Esophagus mucosa (tissue), 1 donor: ENCODE measurements at places on chromosomes 7 and 10. TPM values are rescaled to one million over a fixed set of nuclear protein-coding genes. Genes with fewer than 3 reads are reported as not detected.

GRCh38 chr10:17190602-17191001 lies 10.9 kb downstream of the TRDMT1 start:
- ATAC-seq = no peak

DNA sequence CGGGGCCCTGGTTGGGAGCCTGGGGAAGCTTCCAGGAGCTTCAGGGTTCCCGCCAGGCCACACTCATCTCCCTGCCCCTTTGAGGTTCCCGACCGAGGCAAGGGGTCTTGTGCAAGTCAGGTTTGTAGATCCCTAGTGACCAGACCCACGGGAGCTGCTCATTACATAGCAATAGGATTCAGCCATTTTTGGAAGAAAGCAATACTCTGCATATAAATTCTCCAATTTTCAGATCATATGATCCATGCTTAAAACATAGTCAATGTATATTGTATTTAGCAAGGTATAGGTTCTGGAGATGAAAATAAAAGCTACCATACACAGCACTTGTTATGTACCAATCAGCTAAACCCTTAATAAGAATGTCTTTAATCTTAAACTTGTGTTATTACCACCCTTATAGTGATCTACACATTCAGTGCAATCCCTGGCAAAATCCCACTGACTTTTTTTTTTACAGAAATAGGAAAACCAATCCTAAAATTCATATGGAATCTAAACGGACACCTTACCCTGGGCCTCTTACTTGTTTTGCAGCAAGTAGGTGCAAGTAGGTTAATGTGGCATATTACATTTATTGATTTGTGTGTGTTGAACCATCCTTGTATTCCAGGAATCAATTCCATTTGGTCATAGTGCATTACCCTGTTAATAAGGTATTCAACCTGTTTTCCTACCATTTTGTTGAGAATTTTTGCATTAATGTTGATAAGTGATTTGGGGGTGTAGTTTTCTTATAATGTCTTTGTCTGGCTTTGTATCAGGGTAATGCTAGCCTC lies 13.8 kb upstream of the FKBP9 start:
- no peak for ATAC-seq

DNA sequence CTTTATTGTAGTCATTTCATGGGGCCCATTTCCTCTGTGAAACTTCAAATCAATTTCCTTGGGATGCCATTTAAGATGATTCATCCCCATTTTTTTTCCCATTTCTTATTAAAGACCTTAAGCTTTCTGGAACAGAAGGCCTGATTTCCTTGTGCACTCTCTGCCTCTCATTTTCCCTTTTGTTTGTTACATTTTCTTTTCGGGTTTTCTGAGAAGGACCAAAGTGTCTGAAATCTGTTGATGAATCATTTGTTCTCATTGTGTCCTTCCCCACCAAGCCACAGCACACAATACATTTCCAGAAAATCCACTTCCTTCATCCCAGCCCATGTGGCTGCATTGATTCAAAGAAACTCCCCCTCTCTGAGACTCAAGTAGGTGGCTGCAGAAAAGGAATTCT lies 372.4 kb downstream of the SFMBT2 start:
- no peak for ATAC-seq

GRCh38 chr7:87960239-87960638 lies 26.2 kb downstream of the ADAM22 start:
- ATAC-seq = no peak

DNA sequence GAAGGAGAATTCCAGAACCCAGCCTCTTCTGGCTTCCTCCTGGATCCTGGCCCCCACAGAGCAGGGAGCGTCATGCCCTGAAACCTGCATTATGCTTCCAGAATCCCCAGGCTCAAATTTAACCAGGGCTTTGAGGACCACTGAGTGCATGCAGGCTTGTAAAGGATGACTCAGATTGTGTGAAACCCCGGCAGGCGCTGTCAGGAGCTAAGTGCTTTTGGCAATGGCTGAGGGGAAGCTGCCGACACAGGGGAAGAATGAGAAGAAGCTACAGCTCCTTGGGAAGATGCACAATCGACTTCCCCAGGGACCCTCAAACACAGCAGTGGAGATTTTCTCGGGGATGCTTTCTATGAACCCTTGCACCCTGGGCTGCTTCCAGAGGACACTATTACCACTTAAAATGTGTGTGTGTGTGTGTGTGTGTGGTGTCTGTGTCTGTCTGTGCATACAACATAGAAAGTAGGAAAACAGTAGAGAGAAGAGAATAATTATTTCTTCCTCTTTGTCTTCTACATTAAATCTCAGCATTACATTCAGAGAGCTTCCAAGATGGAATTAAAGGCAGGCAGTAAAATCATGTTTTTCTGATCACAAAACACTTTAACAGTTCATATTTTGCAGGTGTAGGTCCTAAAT lies 183.5 kb upstream of the INHBA start:
- no peak for ATAC-seq

SLC35G1 gene
- 1.8 TPM for total RNA-seq

- ATAC-seq = no peak
These were observed 80.3 kb downstream of the WDR11 start for GRCh38 chr10:120931423-120931822.

GRCh38 chr7:144818511-144818910 lies 17.3 kb downstream of the TPK1 start:
- ATAC-seq = peak; percentile 48

GRCh38 chr7:102814025-102814471 lies 65.2 kb downstream of the FAM185A start:
- ATAC-seq = no peak

DNA sequence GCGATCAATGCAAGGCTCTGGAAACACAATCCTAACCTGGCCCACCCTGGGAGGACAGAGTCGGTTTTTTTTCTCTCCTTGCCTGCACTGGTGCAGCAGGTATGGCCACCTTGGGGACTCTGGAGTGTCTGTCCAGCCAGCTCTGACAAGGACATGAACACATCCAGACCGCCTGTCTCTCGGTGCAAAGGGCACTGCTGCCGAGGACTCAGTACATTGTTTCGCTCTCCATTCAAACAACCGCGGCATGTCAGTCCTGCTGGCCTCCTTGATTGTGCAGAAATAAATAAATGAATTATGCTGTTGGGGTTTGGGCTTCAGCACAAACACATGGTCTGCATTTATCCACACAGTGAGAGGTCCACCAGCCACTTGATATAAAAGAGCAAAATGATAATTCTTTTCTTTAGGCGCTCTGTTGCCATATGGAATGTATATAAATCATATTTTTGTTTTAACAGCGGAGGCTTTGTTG lies 565.2 kb downstream of the KCNMA1 start:
- no peak for ATAC-seq

SMKR1 gene
- not detected for total RNA-seq

GRCh38 chr10:73591935-73592699 lies 975 bp upstream of the USP54 start:
- ATAC-seq = peak; percentile 71

DGKI gene
- total RNA-seq = 0.20 TPM

- no peak for ATAC-seq
These were observed 555.3 kb upstream of the CELF2 start for GRCh38 chr10:10462151-10462941.

GRCh38 chr7:142334236-142334635 lies 76.4 kb upstream of the PRSS58 start:
- no peak for ATAC-seq

- ATAC-seq = no peak
These were observed 13.2 kb upstream of the EN2 start for GRCh38 chr7:155444746-155445145.

DNA sequence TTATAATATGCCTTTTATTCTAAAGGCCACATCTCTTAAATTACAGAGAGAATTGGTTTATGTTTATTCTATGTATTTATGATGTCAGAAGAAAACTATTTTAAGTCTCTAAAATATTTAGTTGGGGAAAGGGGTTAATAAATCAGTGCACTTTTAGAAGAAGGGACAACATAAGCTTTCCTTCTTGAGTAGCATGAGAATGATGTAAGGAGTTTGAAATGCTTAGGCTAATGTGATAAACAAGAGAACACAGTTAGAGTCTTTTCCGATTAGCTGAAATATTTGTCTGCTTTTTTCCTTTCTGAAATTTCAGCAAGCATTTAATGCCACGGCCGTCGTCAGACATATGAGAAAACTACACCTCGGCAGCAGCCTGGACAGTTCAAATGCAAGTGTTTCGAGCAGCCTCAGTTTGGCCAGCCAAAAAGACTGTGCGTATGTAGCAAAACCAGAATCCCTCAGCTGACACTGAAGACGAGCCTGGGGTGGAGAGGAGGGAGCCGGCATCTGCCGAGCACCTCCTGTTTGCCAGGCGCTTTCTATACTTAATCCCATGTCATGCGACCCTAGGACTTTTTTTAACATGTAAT lies 176.2 kb downstream of the CCDC3 start:
- no peak for ATAC-seq

GRCh38 chr10:48634198-48634983 lies 29.5 kb upstream of the ARHGAP22 start:
- ATAC-seq = peak; percentile 63

GRCh38 chr7:101635484-101635883 lies 6.4 kb upstream of the MYL10 start:
- ATAC-seq = peak; percentile 88

GRCh38 chr10:13528123-13528874 lies 515 bp downstream of the BEND7 start:
- ATAC-seq = no peak

GTF2IRD2 gene
- 10.2 TPM for total RNA-seq

- no peak for ATAC-seq
These were observed 46.3 kb upstream of the CALCR start for GRCh38 chr7:93620864-93621263.

GIMAP7 gene
- total RNA-seq = 2.7 TPM

DNA sequence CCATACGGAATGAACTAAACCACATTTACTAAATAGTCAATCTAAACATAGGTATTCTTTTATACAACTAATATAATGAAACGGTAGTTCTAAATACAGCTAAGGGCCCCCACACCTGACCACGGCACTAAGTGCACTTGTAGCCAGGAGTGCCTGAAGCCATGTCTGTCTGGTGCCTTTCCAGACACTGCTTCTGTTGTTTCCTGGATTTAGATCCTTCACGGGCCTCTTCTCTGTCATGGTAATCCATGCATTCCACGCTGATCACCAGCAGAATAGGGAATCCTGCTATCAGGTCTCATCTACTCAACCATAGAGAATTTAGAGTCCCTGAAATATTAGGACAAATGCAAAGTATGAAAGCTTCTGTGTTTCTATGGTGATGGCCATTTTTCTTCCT lies 37.8 kb downstream of the OSBPL3 start:
- no peak for ATAC-seq
